ENCODE measurements at places on chromosomes 3 and 15.

GRCh38 chr15:65373163-65373651, 4.6 kb downstream of the IGDCC3 start:
- no peak for DNase-seq

DNA sequence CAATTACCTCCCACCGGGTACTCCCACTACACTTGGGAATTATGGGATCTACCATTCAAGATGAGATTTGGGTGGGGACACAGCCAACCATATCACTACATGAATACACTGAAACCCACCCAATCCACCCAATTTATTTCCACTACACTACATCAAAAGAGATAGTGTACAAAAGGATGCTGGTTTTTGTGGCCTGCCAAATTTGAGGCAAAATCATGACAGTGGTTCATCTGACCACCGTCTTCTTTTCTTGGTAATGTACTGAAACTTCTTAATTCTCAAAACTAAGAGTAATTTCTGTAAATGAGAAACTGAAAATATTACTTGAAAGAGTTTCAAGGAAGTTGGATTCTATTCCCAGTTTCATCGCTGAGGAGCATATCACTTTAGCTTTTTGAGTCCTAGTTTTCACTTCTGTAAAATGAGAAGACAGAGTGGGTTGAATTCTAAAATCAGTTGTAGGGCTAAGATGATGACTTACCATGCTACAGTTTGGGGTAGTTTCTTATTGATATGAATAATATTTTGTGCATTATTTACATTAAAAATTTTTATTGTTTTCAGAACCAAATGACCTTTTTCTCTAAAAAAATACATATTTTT, 360.4 kb upstream of the CNTN6 start:
- no peak for DNase-seq

- DNase-seq, result no peak
These were observed 68.1 kb downstream of the SLC6A1 start for GRCh38 chr3:11060500-11061251.

DNA sequence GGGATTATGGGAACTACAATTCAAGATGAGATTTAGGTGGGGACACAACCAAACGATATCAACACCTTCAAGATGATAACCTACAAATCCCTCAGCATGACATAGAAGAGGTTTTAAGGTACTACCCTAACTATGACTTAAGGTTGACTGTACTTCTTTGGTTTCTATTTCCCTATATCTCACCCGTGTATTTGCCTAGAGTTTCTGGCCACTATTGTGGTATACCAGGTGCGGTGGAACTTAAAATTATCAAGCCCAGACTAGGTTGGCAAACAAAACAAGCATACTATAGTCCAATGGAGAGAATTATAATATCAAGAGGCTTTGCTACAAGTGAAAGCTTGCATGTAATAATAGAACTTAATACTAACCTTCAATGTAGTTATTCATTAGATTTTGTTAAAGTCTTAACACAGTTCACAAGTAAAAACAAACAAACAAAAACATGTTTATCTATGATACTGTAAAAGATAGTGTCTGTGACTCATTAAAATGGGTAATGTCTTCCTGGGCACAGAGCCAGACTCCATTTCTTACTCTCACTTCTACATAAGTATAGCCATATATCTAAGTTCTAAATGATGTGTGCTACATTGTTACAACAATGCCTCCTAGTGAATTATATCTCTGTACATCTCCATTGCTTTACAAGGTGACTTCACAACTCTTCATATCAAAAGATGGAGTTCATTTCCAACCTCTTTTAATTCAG, 479.1 kb downstream of the ZBBX start:
- no peak for DNase-seq

- no peak for DNase-seq
These were observed 59.0 kb upstream of the MINAR1 start for GRCh38 chr15:79373113-79373512.

GRCh38 chr15:73936588-73937290, 10.5 kb downstream of the LOXL1 start:
- no peak for DNase-seq

- DNase-seq, result no peak
These were observed 929.5 kb upstream of the ALCAM start for GRCh38 chr3:104437131-104437750.

GRCh38 chr15:99421172-99421656, 144.6 kb upstream of the MEF2A start:
- no peak for DNase-seq

GRCh38 chr15:101148881-101149664, 102.8 kb downstream of the CHSY1 start:
- no peak for DNase-seq

- no peak for DNase-seq
These were observed 131.2 kb upstream of the TGFBR2 start for GRCh38 chr3:30475038-30475808.
